ENCODE measurements at places on chromosomes 12 and 14.

DNA sequence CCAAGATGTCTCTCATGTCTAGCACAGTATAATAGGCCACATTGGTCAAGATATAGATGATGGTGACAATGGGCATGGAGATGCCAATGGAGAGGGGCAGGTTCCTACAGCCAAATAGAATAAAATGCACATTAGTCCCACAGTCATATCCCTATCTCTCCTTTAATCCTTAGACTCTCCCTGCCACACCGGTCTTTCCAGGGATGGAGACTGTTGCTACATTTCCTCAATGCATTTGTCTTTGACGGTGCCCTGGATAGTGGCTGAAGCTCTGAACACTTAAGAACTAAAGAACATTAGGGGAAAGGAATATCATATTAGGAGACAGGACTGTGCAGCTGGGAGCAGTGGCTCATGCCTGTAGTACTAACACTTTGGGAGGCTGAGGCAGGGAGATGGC lies 9.7 kb downstream of the OXA1L start:
- DNase-seq: no peak

GRCh38 chr14:57835766-57836165 lies 30.1 kb downstream of the SLC35F4 start:
- no peak for DNase-seq

- peak; percentile 46 for DNase-seq
These were observed 629 bp downstream of the KCNMB4 start for GRCh38 chr12:70366581-70367257.

- no peak for DNase-seq
These were observed 1091.8 kb downstream of the AACS start for GRCh38 chr12:126156806-126157574.

DNA sequence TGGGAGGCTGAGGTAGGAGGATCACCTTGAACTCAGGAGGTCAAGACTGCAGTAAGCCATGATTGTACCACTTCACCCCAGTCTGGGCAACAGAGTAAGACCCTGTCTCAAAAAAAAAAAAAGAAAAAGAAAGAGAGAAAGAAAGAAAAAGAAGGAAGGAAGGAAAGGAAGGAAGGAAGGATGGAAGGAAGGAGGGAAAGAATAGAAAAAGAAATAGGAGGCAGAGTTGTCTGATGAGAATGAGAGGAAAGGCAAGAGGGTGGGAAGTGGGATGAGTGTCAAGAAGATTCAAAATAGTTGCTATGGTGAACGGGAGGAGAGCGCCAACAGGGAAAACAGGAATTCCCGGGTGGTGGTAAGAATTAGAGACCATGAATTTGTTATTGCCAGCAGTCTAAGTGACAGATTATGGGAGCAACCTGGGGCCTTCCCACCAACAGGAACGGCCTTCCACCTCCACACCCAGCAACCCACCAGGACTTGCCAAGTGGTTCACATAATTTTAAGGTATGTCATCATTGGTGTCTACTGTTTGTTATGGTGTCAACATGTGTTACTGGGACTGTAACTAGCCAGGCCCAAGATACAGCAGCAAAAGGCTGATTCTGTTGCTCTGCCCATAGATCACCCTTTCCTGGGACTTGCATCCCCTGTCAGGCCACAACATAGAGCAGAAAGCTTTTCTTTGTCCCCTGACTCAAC lies 36.1 kb upstream of the C12orf76 start:
- no peak for DNase-seq

DNA sequence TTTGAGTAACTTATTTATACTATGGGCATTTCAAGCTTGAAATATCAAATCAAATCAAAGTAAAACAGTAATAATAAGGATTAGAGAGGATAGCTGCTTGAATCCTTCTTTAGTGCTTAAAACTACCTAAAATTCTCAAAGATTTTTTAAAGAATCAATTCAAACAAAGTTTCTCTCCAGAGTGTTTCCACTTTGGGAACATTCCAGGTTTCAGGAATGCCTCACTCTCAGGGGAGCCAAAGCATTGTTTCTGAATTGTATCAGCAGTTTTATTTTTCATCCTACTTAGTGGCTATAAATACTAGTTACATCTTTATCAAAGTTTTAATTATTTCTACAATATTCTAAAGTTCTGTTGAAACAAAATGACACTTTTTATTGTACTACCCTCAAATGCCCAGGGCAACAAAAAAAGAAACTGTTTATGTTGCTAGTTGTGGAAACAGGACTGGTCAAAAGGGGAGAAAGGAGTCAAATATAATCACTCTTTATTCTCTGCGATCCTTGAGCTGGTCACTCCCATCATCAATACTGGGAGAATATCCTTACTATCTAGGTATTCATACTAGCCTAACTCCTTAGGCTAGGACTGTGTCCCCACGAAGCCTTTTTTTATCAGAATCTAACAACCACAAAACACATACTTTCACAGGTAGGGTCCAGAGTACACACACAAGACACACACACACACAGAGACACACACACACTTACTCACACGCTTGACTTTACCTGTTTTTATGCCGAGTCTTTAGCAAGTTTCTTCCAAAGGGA lies 598 bp downstream of the RASSF9 start:
- no peak for DNase-seq

DNA sequence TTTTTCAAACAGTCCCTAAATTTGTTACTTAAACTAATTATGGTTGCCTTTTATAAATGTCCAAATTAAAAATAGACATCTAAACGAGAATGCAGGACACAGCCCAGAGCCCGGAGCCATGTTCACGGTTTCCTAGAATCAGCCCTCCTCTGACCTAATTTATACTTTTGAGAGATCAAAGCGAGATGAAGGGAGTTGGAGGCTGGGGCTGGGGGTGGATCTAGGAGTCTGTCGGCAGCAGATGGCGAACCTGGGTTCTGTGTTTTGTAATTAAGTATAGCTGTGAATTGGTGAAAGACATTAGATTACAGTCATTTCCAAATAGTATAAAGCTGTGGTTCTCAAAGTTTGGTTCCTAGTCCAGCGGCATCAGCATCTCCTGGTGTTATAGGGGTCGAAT lies 210.1 kb downstream of the SLC41A2 start:
- no peak for DNase-seq

DNA sequence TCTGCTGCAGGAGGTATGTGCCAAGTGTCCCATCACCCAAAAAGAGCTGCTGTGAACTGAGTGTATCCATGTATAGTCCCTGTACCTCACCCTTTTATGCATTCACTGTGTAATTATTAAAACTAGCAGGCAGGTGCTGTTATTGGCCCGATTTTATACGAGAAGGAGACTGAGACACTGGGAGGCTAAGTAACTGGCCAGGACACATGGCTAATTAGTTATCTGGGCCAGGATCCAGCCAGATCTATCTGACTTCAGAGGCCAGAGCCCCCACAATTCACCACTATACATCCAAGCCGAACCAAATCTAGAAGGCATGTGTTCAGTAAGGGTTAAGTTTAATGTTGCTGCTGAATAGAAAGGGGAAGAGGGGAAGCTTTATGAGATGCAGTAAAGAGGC lies 73.4 kb downstream of the FRMD6 start:
- DNase-seq: no peak

GRCh38 chr14:48274826-48275225 lies 599.4 kb upstream of the MDGA2 start:
- DNase-seq: no peak
